ENCODE measurements at places on chromosomes 3 and 15.

DNA sequence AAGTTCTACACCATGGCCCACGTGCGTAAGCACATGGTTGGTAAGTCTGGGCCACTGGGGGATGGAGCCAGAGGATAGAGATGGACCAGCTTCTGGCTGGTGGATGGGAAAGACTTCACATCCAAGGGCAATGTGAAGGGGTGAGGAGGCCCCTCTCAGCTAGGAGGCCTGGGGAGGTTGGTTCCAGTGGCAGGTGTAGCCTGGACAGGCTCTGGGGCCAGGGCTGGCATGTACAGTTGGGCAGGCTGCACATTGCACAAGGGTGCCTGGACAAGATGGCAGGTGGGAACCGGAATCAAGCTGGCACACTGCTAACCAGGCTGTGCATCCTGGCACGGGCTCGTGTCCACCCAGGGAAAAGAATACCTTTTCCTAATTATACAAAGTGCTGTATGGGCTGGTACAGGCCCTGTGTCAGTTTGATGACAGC is 8.1 kb downstream of the ZBTB47 start:
- DNase-seq, result no peak

- no peak for DNase-seq
Observed at GRCh38 chr15:89860431-89860830, 33.4 kb downstream of the AP3S2 start.

DNA sequence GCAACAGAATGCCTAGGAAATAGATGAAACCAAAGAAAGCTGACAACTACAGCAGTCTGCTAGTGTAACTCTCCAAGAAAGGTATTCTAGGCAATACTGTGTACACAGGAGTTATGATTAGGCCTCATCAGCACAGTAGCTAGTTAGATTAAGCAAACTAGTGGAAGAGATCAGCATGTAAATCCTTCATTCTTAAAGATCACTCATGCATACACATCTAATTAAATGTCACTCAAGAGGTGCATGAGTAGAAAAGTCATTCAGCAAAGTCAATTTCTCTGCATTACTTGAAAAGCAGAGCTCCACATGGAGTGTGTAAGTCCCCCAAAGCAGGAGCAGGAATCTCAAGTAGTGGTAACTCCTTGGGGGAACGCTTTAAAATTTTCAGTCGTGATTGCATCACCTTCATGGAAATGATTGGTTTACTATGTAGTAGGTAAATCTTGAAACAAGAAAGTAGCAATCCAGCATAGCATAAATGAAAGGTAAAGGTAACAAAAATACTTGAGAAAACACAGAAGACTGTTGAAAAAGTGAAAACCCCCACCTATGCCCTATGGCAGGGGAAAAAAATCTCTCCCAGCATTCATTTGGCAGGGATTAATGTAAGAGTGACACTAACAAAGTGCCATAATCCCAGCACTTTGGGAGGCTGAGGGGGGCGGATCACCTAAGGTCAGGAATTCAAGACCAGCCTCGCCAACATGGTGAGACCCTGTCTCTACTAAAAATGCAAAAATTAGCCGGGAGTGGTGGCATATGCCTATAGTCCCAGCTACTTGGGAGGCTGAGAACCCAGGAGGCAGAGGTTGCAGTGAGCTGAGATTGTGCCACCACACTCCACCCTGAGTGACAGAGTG is 29.4 kb upstream of the PPIB start:
- DNase-seq, result no peak

DNA sequence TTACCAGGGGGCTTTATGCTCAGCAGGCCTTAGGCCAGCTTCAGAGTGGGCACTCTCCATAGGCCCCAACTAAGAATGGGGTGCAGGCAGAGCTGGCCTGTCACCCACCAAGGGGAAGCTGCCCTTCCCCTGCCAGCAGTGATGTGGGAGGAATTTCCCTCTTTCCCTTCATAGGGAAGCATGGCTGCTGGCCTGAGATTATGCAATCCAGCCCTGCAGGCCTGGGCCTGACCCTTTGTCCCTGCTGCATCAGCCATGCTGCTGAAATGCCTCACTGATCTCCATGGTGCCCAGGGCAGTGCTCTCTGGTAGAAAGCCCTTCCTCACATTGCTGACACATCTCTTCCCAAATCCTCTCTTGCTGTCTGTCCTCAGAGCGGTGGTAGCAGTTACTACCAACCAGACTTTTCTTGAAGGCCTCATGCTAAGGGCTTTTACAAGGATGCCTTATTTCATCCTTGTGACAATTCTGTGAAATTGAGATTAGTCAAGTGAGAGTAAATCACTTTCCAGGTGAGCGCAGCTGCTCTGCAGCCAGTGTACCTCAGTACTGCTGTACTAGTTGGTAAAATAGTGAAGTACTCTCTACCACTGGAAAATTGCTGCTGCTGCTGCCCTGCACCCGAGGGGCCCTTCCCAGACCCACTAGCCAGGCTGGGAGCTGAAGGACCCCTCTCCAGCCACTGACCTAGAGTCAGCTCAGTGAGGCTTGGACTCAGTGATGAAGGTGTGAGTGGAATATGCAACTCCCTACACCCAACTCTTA is 33.8 kb downstream of the MRAS start:
- DNase-seq, result no peak

DNA sequence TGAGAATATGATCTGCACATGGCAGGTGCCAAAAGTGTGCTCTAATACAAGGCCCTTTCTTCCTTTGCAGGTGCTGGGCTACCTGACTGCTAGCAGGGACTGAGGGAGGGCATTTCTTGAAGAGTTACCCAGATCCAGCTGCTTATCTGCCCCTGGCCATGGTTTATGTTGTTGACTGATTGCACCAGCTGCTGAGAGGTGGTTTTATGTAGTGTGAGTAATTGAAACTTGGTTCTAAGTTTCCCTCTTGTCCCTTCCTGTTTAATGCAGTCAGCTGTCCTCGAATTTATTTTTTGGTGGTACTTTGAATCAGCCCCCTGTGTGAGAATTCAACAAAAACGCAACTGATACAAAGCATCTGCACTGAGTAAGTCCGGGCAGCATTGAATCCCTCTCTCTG is 288.3 kb upstream of the C2CD4B start:
- no peak for DNase-seq

GRCh38 chr3:98512576-98512975 is 10.1 kb downstream of the CLDND1 start:
- DNase-seq, result no peak

DNA sequence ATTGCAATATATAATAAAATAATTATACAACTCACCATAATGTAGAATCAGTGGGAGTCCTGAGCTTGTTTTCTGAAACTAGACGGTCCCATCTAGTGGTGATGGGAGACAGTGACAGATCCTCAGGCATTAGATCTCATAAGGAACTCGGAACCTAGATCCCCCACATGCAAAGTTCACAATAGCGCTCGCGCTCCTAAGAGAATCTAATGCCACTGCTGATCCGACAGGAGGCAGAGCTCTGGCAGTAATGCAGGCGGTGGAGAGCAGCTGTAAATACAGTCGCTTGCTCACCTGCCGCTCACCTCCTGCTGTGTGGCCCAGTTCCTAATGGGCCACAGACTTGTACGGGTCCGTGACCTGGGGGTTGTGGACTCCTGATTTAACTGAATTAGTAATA is 87.8 kb downstream of the P3H2 start:
- DNase-seq, result no peak

DNA sequence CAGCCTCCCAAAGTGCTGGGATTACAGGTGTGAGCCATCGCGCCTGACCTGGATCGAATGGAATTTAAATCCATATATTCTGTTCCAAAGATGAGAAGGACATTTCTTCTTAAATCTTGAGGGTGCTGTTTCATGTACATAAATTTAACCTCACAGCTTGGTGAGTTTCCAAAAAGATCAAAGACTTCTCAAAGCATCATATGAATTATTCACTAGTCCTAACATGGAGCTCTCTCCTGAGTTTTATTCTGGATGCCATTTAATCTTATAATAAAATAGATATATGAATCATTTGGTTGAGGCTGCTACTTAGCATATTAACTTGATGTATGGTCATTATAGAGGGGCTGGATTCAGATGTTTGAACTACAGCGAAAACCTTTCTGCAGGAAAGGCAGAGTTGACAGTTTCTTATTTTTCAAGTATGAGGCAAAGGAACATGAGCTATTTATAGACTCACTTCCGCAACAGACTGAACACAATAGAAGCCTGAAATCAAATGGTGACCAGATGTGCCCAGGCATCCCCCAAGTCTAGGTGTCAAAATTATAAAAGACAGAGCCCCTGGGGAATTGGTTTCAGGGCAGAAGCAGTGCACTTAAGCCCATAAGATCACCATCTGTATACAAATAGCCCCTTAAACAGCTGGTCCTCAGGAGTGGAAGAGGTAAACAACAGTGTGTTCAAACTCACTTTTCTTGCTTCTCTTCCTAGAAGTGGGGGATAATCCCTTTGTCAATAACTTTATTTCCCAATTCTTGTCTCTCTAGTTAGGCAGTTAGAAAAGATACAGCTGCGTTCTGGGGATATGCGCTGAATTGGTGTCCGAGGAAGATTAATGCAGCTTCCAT is 29.7 kb downstream of the STARD9 start:
- DNase-seq, result no peak

DNA sequence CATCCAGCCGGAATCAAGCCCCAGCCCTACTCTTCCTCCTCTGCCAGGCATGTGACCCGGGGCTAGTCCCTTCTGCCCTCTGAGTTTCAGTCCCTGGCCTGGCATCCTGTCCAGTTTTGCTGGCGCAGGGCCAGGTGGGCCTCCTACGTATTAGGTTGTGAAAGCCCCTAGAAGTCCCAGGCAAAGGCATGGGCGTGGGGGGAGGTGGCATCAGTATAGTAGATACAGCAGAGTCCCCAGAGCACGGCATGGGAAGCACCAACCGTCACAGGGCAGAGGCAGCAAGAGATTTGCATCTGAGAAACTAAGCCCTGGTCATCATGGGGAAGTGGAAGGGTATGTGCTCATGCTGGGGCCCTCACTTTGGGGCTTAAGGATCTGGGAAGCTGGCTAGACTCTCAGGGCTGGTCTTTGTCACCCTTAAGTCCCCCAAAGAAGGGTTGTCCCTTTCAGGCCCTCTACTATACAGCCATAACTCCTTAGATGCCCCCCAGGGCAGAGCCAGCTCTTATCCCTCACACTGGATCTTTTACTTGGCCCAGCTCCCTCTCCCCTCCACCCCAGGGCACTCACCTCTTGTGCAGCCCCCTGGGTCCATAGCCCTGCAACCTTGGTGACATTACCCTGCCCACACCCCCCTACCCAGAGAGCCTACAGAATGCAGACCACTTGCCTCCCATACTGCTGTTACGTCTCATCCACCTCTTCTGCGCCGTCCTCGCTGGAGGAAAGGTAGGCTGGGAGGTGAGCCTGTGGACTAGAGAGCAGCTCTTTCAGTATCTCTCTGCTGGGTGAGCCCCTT is 11.3 kb downstream of the NBEAL2 start:
- DNase-seq, result peak; percentile 59

GRCh38 chr15:71202712-71203111 is 87.4 kb downstream of the THSD4 start:
- no peak for DNase-seq

DNA sequence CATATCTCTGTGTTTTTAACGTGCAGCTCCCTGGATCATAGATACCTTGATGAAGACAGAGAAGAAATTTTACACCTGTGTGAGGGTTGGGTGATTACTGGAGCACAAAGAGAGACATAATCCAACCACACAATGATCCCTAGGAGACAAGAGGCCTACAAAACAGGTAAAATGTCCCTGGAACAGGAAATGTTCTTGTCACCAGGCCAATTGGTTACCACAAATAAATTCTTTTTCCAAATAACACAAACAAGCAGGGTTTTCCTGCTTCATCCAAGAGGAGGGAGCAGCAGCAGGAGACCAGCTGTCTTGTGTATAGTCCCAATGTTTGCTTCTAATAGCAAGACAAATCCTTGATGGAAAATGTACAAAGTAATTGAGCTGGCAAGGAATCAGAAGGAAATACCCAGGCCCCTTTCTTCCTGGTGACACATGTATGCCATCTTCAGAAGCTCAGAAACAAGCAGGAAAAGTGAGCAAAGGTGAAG is 1.4 kb downstream of the MGLL start:
- DNase-seq, result no peak

DNA sequence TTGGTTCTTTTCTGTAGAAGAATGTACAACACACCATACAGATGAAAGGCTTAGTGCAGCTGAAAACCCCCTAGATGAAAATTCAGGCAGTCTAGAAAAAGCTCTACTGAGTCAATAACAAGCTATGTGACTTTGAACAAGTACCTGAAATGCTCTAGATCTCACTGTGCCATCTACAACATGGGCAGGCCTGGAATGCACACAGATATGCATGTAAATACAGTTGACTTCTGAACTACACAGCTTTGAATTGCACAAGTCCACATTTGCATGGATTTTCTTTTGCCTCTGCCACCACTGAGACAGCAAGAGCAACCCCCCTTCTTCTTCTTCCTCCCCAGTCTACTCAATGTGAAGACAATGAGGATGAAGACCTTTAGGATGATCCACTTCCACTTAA is 98.4 kb downstream of the CNTN3 start:
- no peak for DNase-seq

DNA sequence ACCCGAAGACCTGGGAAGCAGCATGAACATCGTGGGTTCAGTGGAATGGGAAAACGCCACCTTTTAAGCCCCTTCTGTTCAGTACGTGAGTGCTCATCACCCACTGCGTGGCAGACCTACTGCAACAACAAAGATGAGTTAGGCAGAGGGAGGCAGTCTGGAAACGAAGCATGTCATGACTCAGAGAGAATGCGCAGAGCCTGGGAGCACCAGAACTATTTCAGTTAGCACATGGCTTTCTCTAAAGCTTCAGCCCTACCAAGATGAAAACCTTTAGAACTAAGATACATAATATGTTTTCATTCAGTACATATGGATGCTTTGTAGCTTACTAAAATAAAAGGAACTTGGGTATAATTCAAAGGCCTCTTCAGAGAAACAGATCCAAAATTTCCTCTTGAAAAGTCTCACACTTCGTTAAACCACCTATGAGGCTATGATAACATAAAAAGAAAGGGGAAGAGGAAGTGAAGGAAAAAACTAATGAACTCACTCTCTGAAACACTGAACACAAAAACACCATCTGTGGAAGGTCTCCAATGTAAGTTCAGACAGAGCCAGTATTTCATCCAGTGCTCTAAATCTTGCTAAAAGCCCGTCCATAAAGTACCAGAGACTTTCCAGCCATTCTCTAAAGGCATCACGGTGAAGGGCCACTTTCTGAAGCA is 140.1 kb downstream of the OCA2 start:
- no peak for DNase-seq

DNA sequence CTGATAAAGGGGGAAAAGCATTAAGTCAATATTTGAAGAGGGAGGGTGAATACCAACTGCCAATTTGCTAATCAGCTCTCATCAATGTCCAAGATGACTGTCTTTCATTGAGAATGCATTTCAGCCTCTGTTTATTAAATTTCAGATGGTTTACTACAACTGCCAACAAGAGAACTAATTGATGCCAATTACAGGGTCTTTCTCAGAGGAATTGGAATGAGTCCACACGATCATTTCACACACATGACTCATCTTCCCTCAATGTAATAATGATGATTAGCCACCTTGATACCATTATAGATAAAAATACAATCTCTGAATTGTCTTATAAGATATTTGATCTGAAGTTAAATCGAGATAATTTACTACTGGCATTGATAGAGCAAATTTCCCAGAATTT is 1274.4 kb downstream of the ROBO2 start:
- DNase-seq, result no peak

DNA sequence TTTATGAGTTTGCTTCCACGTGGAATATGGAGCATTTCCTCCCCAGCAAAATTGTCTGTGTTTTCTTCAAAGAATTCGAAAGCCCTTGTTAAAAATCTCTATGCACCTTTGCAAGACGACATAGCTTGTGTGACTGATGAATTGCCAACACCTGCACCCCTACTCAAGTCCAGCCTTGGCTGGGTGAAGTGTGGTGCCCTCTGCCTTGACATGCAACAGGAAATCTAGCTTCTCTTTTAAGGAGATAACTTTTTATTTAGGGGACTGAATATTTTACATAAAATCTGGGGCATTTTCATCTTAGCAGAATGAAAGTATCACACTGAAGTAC is 647 bp downstream of the HMG20A start:
- no peak for DNase-seq
